Upper lobe of left lung (tissue), 6 donors: ENCODE measurements at places on chromosomes 5 and 9. TPM values are rescaled to one million over a fixed set of nuclear protein-coding genes. Genes with fewer than 3 reads are reported as not detected.

DNA sequence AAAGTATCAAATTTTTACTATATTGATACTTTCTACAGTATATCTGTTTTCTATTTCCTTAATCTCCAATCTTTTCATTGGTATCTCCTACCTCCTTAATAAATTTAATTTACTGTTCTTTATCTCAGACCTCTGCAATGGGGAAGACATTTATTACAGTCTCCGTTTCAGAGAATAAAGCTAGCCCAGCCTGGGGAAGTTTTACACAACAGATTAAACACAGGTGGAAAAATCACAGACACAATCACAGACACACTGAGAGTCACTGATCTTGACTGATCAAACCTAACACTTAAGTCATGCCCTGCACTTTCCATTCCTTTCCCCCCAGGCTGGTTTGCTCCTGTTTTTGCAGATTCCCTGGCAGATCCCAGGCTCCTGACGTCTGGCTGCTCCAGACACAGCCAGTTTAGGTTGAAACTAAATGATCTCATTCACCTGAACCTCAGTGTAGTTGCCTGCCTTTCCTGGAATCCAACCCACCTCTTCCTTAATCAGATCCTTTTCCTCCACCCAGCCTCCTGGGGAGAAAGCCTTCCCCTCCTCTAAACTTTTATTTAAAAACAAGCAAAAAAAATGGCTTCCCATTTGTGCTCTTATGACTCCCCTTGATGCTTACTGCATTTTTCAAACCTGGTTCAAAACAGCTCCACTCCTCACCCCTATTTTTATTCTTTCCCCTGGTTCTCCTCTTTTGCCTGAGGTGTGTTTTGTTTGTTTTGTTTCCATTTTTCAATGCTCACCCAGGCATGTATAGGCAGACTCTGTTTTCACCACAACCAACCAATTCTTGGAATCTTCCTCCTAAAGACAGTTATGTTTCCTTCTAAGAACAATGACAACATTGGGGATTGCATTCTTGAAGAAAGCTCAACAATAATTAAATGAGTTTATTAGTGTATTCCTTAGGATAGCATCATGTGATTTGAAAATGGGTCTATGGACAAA lies 29.5 kb upstream of the OSMR start:
- DNase-seq = no peak

The LPAR1 gene
- 14.1 TPM for total RNA-seq

DNA sequence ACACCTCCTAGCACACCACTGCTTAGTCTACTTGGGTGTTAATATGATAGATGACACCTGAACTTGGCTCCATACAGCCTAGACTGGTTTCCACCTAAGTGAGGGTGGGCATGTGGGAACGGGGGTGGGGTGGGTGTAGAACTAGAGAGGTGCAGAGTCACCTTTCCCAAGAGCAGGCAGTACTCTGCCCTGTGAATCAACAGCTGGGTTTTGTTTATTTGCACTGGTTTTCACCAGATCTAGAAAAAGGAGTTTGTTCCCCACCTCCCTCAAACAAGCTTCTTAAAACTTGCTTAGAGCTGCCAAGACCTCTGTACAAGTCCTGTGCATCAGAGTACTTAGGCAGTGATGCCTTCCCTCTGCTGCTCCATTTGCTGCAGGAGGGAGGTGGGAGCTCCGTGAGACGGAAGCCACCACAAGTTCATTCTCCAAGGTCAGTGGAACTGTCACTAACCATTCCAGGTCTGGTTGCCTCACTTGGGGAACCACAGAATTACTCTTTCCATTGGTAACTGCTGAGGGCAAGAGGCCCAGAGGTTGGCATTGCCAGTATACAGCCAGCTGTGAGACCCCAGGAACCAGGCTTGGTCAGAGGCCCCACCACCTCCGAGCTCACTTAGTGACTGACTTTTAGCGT lies 163.5 kb downstream of the NR3C1 start:
- no peak for DNase-seq

The PALM2AKAP2 gene
- total RNA-seq = 16.3 TPM

DNA sequence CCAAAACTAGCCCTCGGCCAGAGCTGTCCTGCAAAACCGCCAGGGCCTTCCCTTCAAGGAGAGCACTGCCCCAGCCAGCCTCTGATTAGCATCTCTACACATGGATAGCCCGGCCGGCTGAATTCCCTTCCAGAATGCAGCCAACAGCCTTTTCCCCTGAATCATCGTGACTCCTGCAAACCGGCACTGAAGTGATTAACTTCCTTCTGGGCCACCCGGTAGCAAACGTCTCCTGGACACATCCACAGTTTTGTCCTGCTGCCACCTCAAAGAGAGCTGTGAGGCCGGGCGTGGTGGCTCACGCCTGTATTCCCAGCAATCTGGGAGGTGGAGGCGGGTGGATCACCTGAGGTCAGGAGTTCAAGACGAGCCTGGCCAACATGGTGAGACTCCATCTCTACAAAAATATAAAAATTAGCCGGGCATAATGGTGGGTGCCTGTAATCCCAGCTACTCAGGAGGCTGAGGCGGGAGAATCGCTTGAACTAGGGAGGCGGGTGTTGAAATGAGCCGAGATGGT lies 21.1 kb upstream of the EEIG1 start:
- no peak for DNase-seq

The IPPK gene
- total RNA-seq = 6.2 TPM

GRCh38 chr9:6873857-6874256 lies 116.1 kb downstream of the KDM4C start:
- no peak for DNase-seq

GRCh38 chr9:70883056-70883455 lies 238.4 kb downstream of the TRPM3 start:
- no peak for DNase-seq

GRCh38 chr5:98510143-98510985 lies 263.1 kb upstream of the RGMB start:
- DNase-seq = no peak

GRCh38 chr9:136527721-136528710 lies 17.8 kb downstream of the NOTCH1 start:
- DNase-seq = no peak

- no peak for DNase-seq
Measured at GRCh38 chr5:13316176-13316575, 628.3 kb downstream of the DNAH5 start.

The GPR151 gene
- total RNA-seq = not detected

DNA sequence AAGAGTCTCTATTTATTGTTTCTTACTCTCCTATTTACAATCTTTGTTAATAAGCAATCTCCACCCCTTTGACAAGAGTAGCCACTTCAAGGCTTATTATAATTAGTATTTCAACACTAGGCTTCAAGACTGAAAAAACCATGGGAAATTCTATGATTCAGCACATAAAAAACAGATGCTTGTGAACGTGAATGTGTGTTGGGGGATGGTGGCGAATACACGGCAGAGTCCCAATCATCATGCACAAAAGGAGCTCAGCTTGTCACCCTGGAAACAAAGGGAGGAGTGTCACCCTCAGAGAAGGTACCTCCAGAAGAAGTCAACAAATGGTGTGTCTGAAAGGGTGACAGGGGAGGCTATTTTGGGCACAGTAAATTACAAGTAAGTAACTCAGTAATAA lies 157.2 kb upstream of the RETREG1 start:
- DNase-seq = no peak

- no peak for DNase-seq
Measured at GRCh38 chr5:16461026-16461425, 4.6 kb downstream of the ZNF622 start.

The PCSK1 gene
- not detected for total RNA-seq

The OLFM1 gene
- 47.9 TPM for total RNA-seq

GRCh38 chr5:160747987-160748386 lies 104.0 kb downstream of the ATP10B start:
- DNase-seq = no peak

The PCDHGA1 gene
- total RNA-seq = 0.51 TPM

- no peak for DNase-seq
Measured at GRCh38 chr5:58499941-58500340, 8.7 kb downstream of the GAPT start.

DNA sequence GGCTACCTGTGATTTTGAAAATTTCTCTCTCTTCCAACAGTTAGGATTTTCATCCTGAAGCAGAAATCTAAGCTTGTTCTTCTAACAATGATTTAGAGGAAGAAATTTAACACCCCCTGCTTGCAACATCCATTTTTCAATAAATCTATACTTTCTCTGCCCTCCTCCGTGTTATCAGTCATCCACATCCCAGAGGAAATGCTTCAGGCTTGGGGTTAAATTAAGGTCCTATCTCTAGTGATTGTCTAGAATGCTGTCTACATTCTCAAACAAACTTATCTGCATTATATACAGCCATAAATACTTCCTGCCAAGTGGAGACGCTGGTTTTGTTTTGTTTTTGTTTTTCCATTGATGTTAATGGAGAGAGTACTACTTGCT lies 371.0 kb downstream of the CSNK1G3 start:
- DNase-seq = no peak

GRCh38 chr5:111830333-111830732 lies 73.3 kb upstream of the NREP start:
- DNase-seq = no peak

The POU5F2 gene
- 1.5 TPM for total RNA-seq

GRCh38 chr5:93721071-93721470 lies 20.3 kb downstream of the POU5F2 start:
- DNase-seq = no peak

GRCh38 chr5:65418661-65419060 lies 63.1 kb downstream of the ADAMTS6 start:
- no peak for DNase-seq
